Inflammatory macrophage treated with lipopolysaccharide for 1 hour (primary cell): ENCODE measurements at places on chromosomes 3 and 15.

DNA sequence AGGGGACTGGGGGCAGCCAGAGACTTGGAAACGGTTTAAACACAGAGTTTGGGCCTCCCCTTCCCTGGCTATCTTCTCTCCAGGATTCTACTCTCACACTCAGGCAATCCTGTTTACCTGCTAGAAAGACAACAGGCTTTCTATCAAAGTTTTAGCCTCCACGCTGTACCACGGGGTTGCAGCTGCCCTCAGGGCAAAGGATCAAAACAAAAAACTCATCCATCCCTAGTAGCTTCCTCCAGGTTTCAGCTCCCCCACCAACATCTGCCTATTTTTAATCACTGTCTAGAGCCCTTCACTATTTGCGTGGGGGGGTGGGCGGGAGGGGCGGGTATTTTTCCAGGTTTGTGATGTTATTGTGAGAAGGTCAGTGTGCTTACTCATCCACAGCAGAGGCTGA, 286.8 kb upstream of the TRIM42 start:
- DNase-seq, result no peak

DNA sequence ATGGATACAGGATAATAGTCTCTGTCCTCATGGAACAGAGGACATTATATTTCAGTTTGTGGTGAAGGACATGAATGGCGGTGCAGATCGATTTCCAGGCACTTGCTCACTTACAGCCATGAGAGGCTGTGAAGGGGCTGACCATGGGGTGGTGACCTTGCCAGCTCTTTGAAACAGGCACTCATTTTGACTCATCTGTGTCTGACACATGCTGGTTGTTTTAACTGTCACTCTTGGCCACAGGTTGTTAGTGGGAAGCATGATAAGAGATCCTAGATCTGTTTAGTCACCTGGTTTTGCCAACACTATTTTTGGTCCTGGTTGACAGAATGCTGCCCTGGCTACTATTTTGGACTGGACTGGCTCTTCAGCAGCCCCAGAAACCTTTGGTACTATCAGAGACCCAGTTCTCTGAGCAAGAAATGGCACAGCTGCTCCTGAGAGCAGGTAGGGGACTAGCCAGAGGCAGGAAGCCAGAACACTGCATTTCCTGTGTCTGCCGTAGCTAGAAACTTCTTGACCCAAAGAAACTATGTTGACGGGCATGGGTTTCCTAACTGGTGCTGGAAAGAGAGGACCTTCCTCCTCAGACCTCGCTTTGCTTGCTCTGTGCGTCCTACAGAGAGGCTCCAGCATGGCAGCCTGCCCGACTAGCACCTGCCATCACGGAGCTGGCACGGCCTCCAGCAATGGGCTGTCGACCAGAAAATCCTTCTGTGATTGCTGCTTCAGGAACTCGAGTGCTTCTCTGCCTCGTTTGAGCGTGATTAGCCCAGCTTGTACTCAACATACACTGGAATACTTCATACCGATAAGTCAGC, 6.3 kb downstream of the PXYLP1 start:
- DNase-seq, result no peak

GRCh38 chr15:85004550-85004949, 22.9 kb downstream of the PDE8A start:
- DNase-seq, result peak; percentile 38

- no peak for DNase-seq
These were observed 51.8 kb downstream of the SLC12A8 start for GRCh38 chr3:125160606-125161371.

GRCh38 chr3:117101697-117102096, 392.1 kb downstream of the TUSC7 start:
- DNase-seq, result no peak

DNA sequence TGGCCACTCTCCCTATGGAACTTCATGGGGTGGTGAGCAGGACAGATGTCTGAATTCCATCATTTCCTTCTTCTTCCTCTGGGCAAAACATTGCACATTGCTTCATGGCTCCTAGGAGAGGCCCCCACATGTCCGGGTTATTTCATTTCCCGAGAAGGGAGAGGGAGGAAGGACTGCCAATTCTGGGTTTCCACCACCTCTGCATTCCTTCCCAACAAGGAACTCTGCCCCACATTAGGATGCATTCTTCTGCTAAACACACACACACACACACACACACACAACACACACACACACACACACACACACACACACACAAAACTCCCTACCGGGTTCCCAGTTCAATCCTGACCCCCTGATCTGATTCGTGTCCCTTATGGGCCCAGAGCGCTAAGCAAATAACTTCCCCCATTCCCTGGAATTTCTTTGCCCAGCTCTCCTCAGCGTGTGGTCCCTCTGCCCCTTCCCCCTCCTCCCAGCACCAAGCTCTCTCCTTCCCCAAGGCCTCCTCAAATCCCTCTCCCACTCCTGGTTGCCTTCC, 1.9 kb downstream of the RHO start:
- DNase-seq, result peak; percentile 48

DNA sequence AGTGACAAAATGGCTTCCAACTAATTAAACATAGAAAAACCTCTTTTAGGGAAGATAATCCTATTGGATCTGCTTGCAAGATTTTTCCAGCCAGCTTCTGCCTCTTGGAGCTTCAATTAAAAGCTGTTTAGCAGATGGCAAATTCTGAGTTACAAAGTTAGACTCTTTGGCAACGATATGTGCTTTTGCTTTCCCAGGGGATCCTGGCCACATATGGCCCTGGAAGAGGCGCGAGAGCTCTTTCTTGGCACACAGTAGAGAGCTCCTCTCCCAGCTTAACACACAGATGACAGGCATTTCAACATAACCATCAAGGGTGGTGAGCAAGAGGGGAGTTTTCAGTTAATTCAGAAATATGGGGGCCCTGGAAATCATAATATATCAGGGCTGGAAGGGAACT, 41.6 kb upstream of the GALNT15 start:
- DNase-seq, result no peak

DNA sequence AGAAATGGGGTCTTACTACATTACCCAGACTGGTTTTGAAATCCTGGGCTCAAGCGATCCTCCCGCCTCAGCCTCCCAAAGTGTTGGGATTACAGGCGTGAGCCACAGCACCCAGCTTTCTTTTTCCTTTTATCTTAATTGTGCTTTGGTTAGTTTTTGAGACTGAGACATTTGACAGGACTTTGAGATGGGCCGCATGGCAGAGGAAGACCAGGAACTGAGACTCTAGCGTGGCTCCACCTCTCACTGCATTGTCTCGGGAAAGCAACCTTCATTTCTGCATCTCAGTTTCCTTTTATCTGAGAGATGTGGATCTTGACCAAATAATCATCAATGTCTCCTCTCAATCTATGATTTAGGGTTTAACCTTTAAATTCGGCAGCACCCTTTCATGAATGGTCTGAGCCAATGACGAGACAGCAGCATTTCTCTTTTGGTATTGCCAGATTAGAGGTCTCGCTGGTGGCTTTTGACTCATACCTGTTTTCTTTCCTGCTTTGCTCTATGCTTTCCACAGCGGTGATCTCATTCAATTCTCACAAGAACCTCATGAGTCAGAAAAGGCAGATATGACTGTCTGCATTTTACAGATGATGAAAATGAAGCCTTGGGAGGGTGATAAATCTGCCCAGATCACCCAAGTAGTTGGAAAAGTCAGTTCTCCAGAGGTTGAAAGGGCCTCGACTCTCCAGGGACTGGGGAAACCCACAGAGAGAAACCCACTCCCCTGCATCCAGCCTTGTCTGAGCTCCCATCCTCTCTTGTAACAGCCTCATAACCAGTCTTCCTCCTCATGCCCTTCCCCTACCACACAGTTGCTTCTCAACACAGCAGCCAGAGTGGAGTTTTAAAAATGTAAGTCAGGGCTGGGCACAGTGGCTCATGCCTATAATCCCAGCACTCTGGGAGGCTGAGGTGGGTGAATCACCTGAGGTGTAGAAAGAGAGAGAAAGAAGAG, 84.8 kb upstream of the FOXB1 start:
- DNase-seq, result no peak

GRCh38 chr3:104873331-104873730, 493.4 kb upstream of the ALCAM start:
- DNase-seq, result no peak

DNA sequence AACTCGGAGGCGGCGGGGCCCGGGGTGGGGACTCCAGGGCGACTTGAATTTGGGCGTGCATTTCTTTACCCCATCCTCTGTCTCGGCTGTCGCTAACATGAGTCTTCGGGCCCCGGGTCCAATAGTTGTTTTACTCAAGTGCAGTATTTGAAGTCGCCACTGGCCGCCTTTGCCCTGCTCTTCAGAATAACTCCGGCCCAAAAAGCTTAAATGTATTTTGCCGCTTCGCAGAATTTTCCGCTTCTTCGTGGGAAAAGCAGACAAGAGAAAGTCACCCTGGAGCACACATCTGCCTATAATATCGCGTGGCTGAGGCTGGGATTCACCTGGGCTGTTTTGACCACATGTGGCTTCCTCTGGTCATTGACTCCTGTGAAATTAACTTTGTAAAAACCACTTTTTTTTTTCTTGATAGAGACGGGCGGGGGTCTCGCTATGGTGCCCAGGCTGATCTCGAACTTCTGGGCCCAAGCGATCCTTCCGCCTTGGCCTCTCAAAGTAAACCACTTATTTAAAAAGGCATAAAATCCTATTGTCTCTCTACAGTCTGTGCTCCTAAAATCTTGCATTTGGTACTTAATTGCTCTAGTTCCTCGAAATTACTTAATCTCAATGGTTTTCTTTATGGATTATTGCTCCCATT, 676 bp downstream of the CNOT10 start:
- no peak for DNase-seq

DNA sequence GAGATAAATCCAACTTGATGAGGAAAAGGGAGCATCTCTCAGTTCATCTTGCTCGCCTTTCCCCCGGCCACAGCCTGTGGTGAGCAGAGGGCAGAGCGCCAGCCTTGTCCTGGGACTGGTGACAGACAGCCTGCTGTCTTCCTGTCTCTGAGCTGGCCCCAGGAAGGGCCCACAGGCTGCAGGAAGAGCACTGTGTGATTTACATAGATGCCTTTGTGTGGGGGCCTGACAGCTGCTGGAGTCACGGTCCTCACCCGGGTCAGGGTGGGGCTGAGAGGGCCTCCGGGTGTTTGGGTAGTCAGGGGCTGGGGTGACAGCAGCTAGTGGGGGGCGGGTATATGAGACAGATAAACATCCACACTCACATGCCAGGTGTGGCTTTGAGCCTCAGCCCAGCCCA, 29.3 kb downstream of the PLA2G4D start:
- DNase-seq, result no peak

GRCh38 chr3:186775999-186776398, 7.4 kb upstream of the EIF4A2 start:
- DNase-seq, result no peak

- DNase-seq, result no peak
These were observed 55.0 kb upstream of the SI start for GRCh38 chr3:165133188-165133899.

DNA sequence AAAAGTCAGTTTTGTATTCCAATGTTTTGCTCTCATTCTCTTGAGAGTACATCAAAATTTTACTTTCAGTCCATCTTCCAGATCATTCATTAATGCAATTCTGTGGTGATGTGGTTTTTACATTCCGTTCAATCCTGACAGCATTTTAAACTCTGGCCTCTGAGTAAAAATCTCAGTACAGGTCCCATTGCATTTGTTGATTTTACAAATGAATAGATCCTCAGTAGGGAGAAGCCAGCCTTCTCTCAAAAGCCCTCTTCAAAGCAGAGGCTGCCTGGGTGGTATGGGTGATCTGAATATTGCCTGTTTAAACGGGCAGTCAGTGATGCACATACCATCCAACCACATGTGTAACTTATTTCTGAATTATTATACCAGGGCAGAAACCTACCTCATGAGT, 72.5 kb upstream of the TSC22D2 start:
- DNase-seq, result no peak

DNA sequence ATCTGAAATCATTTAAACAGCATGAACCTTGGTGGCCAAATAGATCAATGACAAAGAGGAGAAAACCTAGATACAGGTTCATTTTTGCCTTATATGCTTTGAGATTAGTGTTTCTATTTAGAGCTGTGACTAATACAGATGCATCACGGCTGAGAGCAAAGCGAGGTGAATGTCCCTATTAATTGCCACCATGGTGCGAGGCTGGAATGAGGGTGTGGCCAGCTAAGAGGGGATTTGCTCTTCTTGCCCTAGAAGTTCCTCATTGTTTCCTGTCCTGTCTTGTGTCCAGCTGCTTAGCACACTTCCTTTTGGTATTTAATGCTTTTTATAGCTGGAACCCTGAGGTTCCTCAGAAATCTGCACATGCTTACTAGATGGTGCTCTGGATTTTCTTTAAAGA, 339.1 kb upstream of the RGMA start:
- no peak for DNase-seq

DNA sequence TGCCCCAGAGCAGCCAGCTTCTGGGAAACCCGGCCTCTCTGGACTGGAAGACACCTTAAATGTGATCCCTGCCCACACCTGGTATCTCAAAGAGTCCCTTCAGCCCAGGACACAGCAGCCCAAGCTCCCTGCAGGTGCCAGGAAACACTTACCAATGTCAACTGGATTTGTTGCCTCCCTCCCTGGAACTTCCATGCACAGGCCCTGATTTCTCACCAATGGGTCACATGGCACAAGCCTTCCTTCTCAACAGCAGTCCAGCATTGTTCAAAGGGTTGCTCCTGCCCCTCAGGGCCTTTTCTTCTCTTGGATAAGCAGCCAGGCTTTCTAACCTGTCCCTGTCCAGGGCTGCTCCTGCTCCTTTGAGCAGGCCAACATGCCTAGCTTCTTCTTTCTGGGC, 31.6 kb downstream of the ANP32A start:
- no peak for DNase-seq

DNA sequence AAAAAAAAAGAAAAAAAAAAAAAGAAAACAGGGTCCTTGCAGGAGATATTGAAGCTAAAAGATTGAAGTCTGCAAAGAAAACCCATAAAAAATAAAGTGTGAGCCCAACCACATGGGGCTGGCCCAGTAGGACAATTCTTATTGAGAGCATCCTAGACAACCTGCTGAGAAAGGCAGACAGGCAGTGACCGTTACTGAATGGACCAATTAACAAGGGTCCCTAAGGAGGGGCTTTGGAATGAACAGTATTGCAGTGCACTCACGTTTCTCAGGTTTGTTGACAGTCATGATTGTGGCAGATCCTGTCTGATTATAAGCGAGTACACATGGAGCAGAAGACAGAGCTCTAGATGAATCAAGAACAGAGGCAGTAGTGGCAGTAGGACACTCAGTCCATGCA, 168.6 kb downstream of the LSAMP start:
- DNase-seq, result no peak
